ENCODE measurements at places on chromosomes 16 and 17. TPM values are rescaled to one million over a fixed set of nuclear protein-coding genes. Genes with fewer than 3 reads are reported as not detected.

The HBA2 gene
- not detected for total RNA-seq

The KRTAP1-1 gene
- total RNA-seq: not detected

The MYO1D gene
- 75.7 TPM for total RNA-seq

The OTOP3 gene
- not detected for total RNA-seq

The NPIPB13 gene
- 0.39 TPM for total RNA-seq

The GDPD3 gene
- total RNA-seq: 2.7 TPM

The TMEM114 gene
- not detected for total RNA-seq

The HDAC5 gene
- total RNA-seq: 35.7 TPM

The COQ7 gene
- total RNA-seq: 12.6 TPM

The PERCC1 gene
- not detected for total RNA-seq

The ASB16 gene
- not detected for total RNA-seq

The CD300LB gene
- not detected for total RNA-seq

The ACE gene
- total RNA-seq: 0.39 TPM

The FBXW10 gene
- 0.11 TPM for total RNA-seq

The AOC2 gene
- 0.79 TPM for total RNA-seq

The C16orf82 gene
- total RNA-seq: not detected

The PTGES3L gene
- total RNA-seq: under 0.01 TPM

The PRSS21 gene
- total RNA-seq: not detected

The CRYM gene
- not detected for total RNA-seq

The AHSP gene
- total RNA-seq: not detected

The ZPBP2 gene
- not detected for total RNA-seq

The CCL4L2 gene
- total RNA-seq: not detected

The CA5A gene
- not detected for total RNA-seq

The TEKT5 gene
- total RNA-seq: not detected

The CIITA gene
- 0.79 TPM for total RNA-seq

The KCNH6 gene
- not detected for total RNA-seq

The TBC1D3B gene
- total RNA-seq: 1.2 TPM

The RPRML gene
- not detected for total RNA-seq

The EARS2 gene
- 52.3 TPM for total RNA-seq

The SHISA9 gene
- under 0.01 TPM for total RNA-seq

The TEKT1 gene
- total RNA-seq: not detected

The ADAMTS18 gene
- not detected for total RNA-seq

The ITGA2B gene
- total RNA-seq: 1.2 TPM

Data from placental epithelial cell (primary cell).